Left forelimb (tissue), 1 donor: ENCODE measurements at places on chromosomes 2 and 18.

DNA sequence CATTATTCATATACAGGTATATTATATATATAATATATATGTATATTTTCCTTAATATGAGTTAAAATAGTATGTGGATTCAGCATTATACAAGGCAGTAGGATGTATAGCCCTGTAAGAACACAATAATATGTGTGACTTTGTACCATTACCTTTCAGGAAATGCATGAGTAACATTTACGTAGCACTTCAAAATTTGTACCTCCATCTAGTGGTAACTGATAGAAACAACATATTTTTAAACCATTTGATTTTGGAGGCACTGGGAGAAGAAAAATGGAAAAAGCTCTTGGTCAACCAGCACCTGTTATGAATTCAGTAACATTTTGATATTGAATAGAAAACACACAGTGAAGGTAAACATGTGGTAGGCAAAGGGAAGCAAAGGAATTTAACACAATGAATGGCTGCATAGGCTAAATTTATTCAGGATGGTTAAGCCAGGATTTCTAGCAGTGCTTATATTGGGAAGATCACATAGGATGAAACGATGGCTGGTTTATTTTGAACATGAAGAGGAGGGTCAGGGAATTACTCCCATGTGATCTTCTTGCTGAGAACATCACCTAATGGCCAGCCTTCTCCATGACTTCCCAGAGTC lies 565.5 kb downstream of the CCDC85A start:
- DNase-seq = no peak

DNA sequence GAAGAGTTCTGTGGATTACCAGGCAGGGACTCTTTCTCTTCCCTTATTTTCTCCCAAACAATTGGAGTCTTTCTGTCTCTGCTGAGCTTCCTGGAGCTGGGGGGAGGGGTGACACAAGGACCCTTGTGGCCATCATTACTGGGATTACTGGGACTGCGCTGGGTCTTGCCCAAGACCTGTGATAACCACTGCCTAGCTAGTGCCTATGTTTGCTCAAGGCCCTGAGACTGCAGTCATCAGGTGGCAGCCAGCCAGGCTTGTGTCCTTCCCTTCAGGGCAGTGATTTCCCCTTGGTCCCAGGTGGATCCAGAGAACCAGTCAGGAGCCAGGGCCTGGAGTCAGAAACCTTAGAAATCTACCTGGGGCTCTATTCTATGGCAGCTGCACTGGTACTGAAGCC lies 355.6 kb downstream of the PARD3B start:
- DNase-seq = no peak

DNA sequence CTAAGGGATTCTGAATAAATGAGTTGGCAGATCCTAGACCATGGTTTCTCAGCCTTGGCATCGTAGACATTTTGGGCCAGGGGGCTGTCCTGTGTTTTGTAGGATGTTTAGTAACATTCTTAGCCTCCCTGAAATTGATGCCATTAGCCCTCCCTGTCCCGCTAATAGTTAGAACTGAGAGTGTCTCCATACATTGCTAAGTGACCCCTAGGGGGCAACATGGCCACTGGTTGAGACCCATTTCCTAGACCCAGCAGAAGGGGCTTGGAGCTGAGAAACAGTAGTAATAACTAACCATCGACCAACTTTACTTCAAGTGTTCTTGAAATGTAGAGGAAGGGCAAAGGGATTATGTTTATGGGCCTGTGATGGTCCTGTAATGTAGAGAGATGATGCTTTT lies 40.8 kb downstream of the KCMF1 start:
- no peak for DNase-seq

DNA sequence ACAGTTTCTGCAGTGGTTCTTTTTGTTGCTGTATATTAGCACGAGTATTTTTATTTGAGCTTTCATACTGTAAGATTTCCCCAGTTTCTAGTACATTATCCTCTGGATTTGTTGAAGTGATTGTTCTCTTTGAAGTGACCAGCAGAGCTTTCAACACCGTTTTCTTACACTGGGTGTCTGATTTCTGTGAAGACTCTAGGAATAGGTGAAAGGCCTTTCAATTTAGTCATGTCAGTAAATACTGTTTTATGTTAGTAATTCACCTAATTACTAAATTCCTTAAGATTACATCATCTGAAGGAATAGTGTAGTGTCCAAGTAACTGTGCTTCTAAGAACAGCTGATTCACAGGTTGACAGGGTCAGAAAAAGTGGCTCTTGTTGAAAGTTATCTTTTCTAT lies 2.3 kb downstream of the PPM1B start:
- no peak for DNase-seq

DNA sequence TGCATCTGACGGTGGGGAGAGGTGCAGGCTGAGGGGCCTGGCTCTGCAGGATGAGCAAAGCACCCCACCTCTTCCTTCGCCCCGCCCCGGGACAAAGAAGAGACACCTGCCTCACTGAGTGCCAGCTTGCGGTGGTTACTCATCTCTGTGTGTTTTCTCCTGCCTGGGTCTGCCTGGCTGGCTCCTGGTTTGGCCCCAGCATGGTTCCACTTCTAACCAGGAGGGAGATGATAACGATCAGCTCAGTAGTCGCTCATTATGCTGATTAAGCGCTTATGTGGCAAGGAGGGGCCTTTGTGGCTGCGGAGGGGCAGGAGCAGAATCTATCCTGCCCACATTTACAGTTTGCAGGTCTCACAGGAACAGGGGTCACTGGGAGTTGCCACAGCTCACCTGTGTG lies 68.7 kb upstream of the EDAR start:
- DNase-seq = no peak

DNA sequence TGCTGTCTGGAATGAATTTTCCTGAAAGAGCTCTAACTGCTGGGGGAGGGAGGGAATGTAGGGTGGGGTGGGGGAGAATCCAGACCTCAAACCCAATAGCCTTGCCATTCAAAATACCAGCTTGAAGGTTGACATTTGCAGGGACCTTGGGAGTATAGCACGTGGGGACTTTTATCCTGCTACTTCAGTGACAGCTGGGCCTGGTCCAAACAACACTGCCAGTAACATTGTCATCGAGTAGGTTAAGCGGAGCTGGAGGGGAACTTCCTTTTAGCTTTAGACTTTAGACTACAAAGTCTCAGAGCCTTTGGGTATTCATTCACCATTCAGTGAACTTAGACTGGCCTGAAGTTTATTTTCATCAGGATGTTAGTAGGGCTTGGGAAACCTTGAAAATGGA lies 248.7 kb downstream of the MEIS1 start:
- DNase-seq = no peak

DNA sequence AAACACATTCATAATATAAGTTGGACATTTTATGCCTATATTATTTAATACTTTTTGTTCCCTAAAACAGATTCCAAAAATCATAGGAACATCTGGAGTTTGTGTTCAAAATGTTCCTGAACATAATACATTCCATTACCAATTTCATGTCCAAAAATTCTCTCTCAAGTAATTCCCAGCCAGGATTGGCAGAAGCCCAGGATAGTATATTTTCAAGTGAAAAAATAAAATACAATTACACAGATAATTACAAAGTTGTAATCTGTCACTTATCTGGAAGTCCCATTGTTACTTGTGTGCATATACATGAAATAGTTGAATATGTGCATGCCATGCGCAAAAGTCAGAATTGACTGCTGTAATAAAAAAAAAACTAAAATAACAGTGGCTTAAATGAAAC lies 5.2 kb upstream of the SCN7A start:
- DNase-seq = no peak
